Right lobe of liver (tissue), 6 donors: ENCODE measurements at places on chromosomes 1 and 21. TPM values are rescaled to one million over a fixed set of nuclear protein-coding genes. Genes with fewer than 3 reads are reported as not detected.

Gene KIAA1614
- total RNA-seq, result 0.22 TPM

Gene ZBTB8A
- total RNA-seq, result 2.1 TPM

Gene TAF1A
- 2.3 TPM for total RNA-seq

- H3K27ac ChIP-seq, result peak overlapping the region; percentile 74
- H3K36me3 ChIP-seq, result peaks cover 2% of the 10 kb centered on the region
- H3K4me3 ChIP-seq, result peak overlapping the region; percentile 80
- peaks cover 4% of the 10 kb centered on the region for H3K4me1 ChIP-seq
- no peaks in the 10 kb centered on the region for H3K27me3 ChIP-seq
These were observed 2.2 kb downstream of the TCEA3 start for GRCh38 chr1:23422241-23422877.

DNA sequence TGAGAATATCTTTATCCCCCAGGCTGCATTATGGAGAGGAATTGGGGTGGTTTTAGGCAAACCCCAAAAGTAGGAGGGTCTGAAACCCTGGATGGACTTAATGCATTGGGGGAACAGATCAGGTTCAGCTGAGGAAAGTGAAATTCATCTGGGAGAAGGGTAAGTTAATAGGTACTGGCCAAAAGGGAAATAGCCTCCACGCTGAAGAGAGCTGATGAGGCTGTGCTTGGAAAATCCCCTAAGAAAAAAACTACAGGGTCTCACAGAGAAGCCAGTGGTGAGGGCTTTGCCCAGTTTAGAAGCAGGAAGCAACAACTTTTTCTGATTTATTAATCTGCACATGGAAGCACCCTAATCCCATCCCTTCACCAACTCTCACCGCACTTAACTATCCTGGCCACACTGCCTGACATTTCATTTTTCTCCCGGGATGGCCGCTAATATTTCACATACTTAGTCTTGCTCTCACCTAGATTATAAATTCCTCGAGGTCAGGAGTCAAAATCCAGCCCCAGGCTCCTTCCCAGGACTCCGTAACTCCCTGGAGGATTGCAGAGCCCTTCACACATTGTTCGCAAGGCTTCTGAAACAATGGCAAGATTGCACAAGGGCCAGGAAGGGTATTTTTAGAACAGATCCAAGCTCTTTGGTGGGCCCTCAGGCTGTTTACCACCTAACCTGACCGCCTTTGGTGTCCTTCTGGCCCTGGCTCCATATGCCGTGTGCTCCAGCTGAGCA is 60.9 kb upstream of the TARBP1 start:
- H3K36me3 ChIP-seq, result no peaks in the 10 kb centered on the region
- no peaks in the 10 kb centered on the region for H3K27me3 ChIP-seq
- DNase-seq, result no peak
- H3K27ac ChIP-seq, result peak overlapping the region; percentile 99
- peaks cover 4% of the 10 kb centered on the region for H3K4me1 ChIP-seq

DNA sequence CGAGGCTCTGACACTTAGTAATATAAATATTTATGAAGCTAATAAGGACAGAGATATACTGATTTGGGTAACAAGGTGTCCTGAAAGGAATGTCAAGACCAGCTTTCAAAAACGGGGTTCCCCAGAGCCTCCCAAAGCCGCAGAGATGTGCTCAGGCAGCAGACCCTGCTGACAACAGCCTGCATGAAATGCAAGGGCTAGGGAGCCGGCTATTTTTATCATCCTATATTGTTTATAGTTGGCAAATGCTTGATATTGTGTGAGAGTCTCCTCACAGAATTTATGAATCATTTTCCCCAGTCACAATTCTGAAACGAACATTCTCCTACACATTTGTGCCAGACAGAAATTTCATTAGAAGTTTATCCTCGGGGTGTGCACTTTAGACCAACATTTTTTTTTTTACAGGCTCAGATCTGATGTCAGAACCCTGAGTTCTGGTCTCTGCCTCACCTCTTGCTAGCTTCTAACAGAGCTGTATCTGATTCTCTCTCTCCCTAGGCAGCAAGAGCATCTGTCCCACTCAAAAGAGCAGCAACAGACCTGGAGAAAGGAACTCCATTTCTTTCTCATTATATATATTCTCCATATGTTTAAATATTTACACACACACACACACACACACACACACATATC is 302.3 kb upstream of the PLD5 start:
- H3K4me1 ChIP-seq, result no peaks in the 10 kb centered on the region
- DNase-seq, result no peak
- no peak overlapping the region for H3K4me3 ChIP-seq
- no peak overlapping the region for H3K27ac ChIP-seq

DNA sequence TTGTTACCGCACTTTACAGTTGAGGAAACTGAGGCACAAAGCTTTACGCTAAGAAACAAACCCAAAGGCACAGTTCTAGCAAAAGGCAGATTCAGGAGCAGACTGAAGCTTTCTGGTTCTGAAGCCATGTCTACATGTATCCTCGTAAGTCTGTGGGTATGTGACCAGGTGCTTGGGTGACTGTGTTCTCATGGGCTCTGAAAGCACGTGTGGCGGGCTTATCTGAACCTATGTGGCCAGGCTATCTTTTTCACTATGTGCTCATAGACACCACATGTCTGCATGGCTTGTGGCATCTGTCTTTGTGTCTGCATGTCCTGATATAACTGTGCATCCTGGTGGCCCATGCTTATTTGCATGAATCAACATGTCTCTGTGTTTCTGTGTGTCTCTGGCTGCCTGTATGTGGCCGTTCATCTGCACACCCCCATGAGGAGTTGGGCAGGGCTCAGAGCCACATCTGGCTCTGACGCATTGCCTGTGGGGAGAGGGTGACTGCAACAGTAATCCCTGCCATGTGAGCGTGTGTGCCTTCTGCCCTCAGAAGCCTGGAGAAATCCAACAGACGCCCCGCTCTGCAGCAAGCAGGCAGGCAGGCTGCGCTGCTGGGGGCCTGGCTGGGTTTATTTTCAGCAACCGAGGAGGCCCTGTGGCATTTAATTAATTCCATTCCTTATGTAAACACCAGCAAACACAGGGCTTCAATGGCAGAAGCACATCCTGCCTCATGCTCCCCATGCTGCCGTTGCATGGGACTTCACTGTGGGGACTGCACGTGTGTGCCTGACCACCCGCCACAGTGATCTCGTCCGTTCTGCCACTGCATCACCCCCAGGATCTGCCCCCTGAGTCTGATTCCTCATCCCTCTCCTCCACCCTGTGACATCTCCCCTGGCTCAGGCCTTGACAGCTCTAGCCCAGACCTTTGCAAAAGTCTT is 115.4 kb downstream of the TRABD2B start:
- H3K27ac ChIP-seq, result no peak overlapping the region
- no peaks in the 10 kb centered on the region for H3K36me3 ChIP-seq
- H3K4me1 ChIP-seq, result no peaks in the 10 kb centered on the region
- no peak overlapping the region for H3K4me3 ChIP-seq

- no peaks in the 10 kb centered on the region for H3K36me3 ChIP-seq
- no peaks in the 10 kb centered on the region for H3K4me1 ChIP-seq
- H3K4me3 ChIP-seq, result no peak overlapping the region
- H3K27ac ChIP-seq, result no peak overlapping the region
- H3K27me3 ChIP-seq, result no peaks in the 10 kb centered on the region
These were observed 14.9 kb downstream of the COL6A2 start for GRCh38 chr21:46112725-46113215.

DNA sequence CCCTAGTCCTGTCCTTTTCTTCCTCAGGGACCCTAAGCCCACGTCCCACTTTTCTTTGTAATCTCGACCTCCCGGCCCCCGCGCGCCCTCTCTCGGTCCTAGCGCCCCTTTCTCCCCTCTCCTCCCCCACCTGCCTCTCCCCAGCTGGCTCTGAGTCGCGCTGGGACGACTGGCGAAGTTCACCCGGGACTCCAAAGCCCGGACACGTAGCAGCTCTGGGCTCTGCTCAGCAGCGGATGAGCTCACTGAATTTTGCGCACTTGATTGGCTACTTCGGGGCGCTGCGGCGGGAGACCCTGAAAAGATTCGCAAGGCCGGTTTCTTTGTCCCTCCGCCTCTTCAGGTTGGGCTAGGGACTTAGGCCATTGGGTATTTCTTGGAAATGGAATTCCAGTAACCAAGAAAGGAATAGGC is 16.3 kb upstream of the ACKR1 start:
- no peak overlapping the region for H3K4me3 ChIP-seq
- no peak overlapping the region for H3K27ac ChIP-seq
- H3K27me3 ChIP-seq, result peaks cover 3% of the 10 kb centered on the region
- peak; percentile 56 for DNase-seq
